ENCODE measurements at places on chromosomes 12 and 14.

DNA sequence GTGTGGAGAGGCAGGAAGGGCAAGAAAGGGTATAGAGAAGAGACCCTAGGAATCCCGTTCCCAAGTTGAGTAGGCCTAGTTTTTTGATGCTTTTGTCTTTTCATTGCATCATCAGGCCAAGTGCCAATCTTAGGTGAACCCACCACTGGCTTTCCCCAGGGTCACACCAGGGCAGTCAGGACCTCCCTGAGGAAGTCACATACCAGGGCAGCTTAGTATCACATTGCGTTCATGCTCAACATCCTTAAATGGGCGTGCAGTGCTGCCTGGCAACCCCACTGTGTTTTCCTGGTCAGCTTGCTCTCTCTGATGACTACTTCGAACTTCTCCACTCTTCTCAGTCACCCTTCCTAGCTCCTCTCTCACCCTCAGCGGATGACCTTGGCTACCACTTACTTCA, 9.0 kb downstream of the ASIC1 start:
- DNase-seq, result no peak

GRCh38 chr12:8664228-8664913, 1.7 kb upstream of the MFAP5 start:
- no peak for DNase-seq

GRCh38 chr14:21924479-21924878, 250.9 kb upstream of the OR4E1 start:
- DNase-seq, result peak; percentile 57

- DNase-seq, result no peak
These were observed 43.9 kb downstream of the TMTC3 start for GRCh38 chr12:88185988-88186387.
